ENCODE measurements at places on chromosomes 2 and 18. TPM values are rescaled to one million over a fixed set of nuclear protein-coding genes. Genes with fewer than 3 reads are reported as not detected.

CAVIN2 gene
- total RNA-seq: not detected

GRCh38 chr2:239052798-239053665 is 205.1 kb downstream of the TWIST2 start:
- no peak overlapping the region for H3K4me3 ChIP-seq
- H3K36me3 ChIP-seq: peaks cover 9% of the 10 kb centered on the region
- no peak for DNase-seq
- H3K4me1 ChIP-seq: no peaks in the 10 kb centered on the region
- H3K27me3 ChIP-seq: no peaks in the 10 kb centered on the region

DNA sequence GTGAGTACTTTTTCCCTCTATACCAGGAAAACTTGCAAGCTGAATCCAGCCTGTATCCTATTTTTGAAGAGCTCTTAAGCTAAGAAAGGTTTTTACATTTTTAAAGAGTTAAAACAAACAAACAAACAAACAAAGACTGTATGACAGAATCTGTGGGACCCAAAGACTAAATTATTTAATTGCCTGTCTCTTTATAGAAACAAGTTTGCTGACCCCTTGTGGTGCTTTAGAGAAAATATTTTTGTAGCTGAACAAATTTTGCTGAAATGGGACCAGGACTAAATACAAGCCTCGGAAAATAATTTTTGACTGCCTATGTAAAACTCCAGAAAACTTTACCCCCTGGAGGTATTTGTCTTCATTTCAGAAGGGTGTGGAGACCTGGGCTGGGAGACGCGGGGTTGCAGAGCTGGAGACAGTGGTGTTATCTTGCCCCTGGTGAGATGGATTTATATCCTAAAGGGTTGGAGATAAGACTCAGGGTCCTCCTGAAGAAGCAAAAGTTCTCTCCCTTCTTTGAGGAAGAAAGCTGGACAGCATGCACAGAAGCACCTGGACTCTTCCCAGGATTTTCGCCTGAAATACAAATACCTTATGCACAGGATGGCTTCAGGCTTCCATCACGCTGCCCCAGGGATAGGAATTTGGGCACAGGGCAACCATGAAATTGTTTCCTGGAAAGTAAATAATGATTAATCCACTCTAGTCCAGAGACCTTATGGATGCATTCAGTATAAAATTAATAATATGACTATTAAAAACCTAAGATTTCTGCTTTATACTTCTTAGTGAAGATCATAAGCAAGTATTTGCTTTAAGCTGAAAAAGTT is 54.3 kb downstream of the TMX3 start:
- H3K36me3 ChIP-seq: no peaks in the 10 kb centered on the region
- H3K27me3 ChIP-seq: no peaks in the 10 kb centered on the region
- no peak overlapping the region for H3K27ac ChIP-seq
- DNase-seq: peak; percentile 2

DNA sequence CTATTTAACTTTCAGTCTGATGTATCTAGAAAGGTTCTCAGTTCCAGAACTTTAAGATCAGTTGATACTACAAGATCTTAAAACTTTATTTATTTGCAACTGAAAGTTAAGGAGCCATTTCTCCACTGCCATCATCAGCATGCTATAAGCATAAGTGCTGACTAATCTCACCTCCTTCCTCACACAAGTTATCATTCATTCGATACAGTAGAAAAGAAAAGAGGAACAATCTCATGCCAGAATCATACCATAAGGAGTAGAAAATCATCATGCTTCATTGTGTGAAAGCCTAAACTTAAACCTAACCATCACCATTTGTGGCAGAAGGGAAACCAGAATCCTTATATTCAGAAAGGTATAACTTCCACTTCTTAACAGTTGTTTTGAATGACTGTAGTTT is 176.6 kb upstream of the NRXN1 start:
- no peak overlapping the region for H3K4me3 ChIP-seq
- H3K4me1 ChIP-seq: no peaks in the 10 kb centered on the region
- H3K36me3 ChIP-seq: no peaks in the 10 kb centered on the region
- H3K27me3 ChIP-seq: no peaks in the 10 kb centered on the region
- no peak overlapping the region for H3K27ac ChIP-seq
- DNase-seq: no peak

- no peaks in the 10 kb centered on the region for H3K4me1 ChIP-seq
- no peaks in the 10 kb centered on the region for H3K36me3 ChIP-seq
- no peak overlapping the region for H3K4me3 ChIP-seq
- no peaks in the 10 kb centered on the region for H3K27me3 ChIP-seq
Observed at GRCh38 chr2:221133941-221134340, 438.2 kb downstream of the EPHA4 start.

- peaks cover 33% of the 10 kb centered on the region for H3K4me1 ChIP-seq
- no peaks in the 10 kb centered on the region for H3K36me3 ChIP-seq
- H3K27me3 ChIP-seq: no peaks in the 10 kb centered on the region
- peak overlapping the region; percentile 80 for H3K27ac ChIP-seq
- H3K4me3 ChIP-seq: peak overlapping the region; percentile 62
Observed at GRCh38 chr18:51195451-51196117, 1.9 kb downstream of the MEX3C start.

- no peak for DNase-seq
- no peak overlapping the region for H3K27ac ChIP-seq
- no peaks in the 10 kb centered on the region for H3K36me3 ChIP-seq
- H3K27me3 ChIP-seq: no peaks in the 10 kb centered on the region
- H3K4me1 ChIP-seq: peaks cover 6% of the 10 kb centered on the region
- H3K4me3 ChIP-seq: no peak overlapping the region
Observed at GRCh38 chr2:84796798-84797197, 84.1 kb downstream of the TRABD2A start.

GRCh38 chr2:88838165-88838635 is 146.7 kb downstream of the RPIA start:
- no peaks in the 10 kb centered on the region for H3K27me3 ChIP-seq
- H3K4me3 ChIP-seq: no peak overlapping the region
- DNase-seq: no peak
- no peaks in the 10 kb centered on the region for H3K36me3 ChIP-seq
- H3K27ac ChIP-seq: no peak overlapping the region

DNA sequence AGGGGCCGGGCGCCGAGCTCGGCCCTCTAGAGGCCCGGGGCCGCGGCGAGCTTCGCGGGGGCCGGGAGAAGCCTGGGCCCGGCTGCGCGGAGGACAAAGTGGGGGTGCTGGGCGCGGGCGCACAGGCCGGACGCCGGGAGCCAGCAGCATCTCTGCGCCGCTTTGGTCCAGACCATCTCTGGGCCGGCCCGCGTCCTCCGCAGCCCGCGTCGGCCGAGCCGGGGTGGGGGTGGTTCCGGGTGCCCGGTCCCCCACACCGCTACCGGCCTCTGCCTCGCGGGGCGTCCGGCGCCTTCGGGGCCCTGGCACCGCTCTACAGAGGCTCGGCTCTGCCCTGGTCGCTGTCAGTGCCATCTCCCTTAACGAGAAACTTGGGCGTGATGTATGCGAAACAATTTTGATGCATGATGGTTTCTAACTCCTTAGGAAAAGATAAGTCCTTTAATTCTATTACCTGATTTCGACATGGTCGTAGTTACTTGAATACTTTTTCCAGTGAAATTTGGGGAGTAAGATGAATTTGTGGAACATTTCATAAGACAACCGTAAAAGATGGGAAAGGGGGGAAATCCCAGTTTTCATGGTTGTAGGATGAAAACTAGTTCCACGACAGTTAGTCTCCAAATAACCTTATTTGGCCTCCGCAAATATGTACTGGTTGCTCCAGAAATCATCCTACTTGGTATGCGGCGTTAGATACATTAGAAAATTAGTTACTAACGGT is 562 bp downstream of the TWSG1 start:
- H3K27me3 ChIP-seq: no peaks in the 10 kb centered on the region
- H3K36me3 ChIP-seq: no peaks in the 10 kb centered on the region
- peak overlapping the region; percentile 50 for H3K4me3 ChIP-seq

All from naive thymus-derived CD4-positive, alpha-beta T cell (primary cell).